Naive thymus-derived CD4-positive, alpha-beta T cell (primary cell): ENCODE measurements at places on chromosomes 1 and 21.

DNA sequence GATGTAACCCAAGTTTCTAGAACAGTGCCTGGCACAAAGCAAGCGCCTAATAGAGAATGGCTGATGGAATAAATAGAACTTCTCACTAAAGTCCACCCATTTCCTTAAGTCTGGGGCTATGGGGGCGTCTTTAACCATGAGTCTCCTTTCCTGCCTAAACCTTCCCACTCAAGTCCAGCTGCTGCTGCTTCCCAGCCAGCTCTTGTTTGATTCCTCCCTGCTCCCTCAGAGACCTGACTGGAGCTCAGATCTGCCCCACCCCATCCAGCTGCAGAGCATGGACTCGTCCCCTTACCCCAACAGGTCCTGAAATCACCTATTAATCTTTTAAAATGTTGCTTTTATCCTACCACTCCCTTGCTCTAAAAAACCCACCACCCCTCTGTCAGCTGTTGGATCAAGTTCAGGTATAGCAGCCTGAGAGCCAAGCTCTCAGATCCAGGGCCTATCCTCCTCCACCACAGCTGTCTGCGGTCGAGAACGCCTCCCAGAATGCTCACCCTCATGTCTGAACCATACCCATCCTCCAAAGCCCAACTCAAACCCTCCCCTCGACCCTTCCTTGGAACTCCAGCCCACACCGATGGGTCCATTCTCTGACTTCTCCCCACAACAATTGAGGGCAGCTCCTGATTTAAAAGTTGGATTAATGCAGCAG lies 12.8 kb upstream of the GALNT2 start:
- DNase-seq, result no peak

DNA sequence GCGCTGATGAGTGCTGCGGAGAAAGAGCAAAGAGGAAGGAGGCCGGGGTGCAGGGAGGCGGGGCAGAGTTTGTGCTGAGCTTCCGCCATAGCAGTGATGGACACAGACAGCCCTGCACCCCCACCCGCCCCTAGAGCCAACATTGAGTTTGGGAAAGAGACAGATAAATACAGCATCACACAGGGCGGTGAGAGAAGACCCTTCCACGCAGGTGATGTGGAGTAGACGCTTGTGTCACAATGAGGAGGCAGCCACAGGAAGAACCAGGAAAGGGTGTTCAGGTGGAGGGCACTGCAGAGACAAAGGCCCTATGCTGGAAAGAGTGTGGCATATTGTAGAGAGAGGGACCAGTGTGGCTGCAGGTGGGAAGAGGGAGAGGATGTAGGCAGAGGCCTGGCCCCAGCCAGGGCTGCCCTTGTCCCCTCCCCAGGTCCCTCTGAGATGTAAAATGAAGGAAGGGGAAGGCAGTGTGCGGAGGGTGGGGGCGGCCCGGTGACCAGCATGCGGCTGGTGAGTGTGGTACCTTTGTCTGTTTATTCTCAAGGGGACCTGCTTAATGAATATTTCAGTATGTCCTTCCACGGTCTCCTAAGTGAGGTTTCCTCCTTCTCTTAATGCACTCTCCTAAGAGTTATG lies 194.4 kb upstream of the TMEM51 start:
- DNase-seq, result no peak

GRCh38 chr1:21175670-21176581 lies 771 bp downstream of the EIF4G3 start:
- peak; percentile 58 for DNase-seq

GRCh38 chr1:87565861-87566260 lies 237.2 kb downstream of the LMO4 start:
- DNase-seq, result no peak

GRCh38 chr1:98217601-98218000 lies 296.8 kb upstream of the DPYD start:
- DNase-seq, result no peak

DNA sequence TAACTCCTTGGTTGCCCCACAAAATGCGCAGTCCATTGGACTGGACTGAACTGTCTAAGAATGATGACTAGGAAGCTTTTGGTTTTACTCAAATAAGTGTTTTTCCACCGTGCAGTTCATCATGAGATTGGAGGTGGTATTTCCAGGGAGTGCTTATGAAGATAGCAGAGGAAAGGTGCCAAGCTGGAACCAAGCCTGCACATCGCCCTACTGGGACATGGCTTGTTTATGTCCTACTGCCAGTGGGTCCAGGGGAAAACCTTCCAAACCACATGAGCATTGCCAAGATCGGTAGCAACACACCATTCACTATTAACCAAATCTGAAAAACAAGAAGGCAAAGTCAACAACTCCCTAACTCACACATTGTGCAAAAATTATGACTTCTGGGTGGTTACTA lies 54.7 kb upstream of the DSCAM start:
- DNase-seq, result no peak

DNA sequence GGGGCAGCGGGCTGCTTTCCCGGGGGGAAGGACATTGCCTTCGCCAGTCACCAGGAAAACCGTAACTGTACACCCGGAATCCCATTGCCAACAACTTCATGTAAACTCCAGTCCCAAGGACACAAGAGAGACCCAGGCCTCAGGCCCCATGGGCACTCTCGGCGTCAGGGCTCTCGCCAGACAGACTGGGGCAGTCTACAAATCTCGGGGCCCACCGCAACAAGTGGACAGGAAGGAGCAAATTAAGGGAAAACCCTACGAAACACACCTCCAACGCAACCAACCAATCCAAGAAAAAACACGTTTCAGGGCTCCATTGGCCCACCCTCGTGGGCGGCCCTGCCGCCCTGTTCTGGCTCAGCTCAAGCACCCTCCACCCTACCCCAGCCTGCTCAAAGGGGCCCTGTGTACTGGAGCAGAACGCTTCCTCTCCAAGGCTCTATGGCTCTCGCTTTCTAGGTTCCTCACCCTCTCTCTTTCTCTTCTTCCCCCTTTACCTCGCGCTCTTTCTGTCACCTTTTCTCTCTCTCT lies 4.6 kb upstream of the ZNF678 start:
- DNase-seq, result no peak

GRCh38 chr1:200783926-200784325 lies 45.2 kb downstream of the CAMSAP2 start:
- no peak for DNase-seq

DNA sequence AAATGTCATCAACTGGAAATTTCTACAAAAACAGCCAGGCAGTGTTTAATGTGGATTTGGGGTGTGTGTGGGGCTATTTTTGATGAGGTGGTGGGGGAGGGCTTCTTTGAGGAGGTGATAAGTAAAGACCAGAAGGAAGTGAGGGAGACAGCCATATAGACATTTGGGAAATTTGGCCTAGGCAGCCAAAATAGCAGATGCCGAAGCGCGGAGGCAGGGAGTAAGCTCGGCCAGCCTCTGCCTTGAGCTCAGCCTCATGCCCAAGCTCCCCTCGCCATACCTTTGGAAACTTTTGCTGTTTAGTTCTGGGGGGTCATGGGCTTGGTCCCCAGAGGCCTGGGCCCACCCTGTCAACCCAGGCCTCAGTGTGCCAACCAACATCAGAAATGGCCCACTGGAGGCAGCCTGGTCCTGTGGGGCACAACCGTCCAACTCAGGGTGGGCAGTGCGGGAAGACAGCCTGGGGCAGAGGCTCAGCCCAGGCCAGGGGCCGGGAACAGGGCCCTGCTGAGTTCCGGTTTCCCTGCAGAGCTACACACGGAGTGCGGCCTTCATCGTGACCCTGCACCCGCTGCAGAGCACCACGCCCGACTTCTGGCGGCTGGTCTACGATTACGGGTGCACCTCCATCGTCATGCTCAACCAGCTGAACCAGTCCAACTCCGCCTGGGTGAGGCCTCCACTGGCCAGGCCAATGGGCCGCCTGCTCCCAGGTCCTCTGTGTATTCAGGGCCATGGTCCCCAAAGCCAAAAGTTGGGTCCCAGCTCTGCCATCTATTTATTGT lies 84.0 kb downstream of the PTPRU start:
- no peak for DNase-seq

DNA sequence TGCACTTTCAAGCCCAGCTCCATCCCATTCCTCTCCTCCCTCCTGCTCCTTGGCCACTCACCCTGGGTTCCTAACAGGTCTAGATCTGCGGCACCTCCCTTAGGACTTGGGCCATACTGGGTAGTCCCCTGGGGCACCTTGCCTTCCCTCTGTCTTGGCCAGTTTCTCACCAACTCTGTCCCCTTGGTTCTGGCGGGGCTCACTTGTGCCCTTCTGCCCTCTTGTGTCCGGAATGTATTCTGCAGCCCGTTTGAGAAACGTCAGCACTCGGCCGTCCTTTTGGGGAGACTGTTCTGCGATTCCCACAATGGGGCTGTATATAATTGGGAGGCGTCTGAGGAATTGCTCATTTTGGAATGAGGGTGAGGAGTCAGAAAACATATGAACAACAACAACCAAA lies 162.4 kb downstream of the ZSCAN20 start:
- DNase-seq, result no peak

- no peak for DNase-seq
Measured at GRCh38 chr21:39562791-39563770, 49.7 kb upstream of the B3GALT5 start.

GRCh38 chr1:231357831-231358354 lies 19.8 kb downstream of the SPRTN start:
- DNase-seq, result peak; percentile 48

GRCh38 chr1:68675336-68675735 lies 178.5 kb upstream of the DEPDC1 start:
- no peak for DNase-seq

DNA sequence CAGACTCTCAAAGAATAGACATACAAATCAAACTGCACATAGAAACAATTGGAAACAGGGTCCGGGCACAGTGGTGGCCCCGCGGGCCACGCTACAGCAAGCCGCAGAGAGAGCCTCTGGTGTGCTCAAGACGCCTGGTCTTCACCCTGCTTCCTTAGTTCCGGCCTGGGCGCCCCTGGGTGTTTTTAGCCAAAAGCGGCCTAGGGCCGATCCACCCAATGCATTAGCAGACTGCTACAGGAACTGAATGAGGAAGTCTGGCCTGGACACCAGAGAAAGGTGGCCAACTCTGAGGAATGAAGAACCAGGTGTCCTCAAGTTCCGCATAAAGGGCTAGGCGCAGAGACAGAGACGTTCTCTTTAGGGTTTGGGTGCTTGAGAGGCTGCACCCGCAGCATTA lies 1.7 kb downstream of the PRRX1 start:
- DNase-seq, result no peak

- DNase-seq, result no peak
Measured at GRCh38 chr1:114104949-114105348, 48.7 kb downstream of the SYT6 start.

DNA sequence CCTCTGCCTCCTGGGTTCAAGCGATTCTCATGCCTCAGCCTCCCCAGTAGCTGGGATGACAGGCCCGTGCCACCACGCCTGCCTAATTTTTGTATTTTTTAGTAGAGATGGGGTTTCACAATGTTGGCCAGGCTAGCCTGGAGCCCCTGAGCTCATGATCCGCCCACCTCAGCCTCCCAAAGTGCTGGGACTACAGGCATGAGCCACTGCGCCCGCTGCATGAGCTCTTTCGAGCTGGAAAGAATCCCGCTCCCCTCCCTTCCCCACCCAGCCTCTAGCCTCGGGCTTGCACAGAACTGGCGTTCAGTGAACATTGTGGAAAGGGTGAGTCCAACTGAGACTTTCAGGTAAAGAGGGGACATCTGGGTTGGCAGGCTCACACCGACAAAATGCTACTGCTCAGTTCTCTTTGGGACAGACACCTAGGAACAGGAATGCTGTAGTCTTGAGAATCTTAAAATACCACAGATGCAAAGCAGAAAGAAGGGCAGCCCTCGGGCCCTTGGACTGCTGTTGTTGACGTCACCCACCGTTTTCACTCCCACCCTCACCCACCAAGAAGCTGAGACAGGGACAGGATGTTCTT lies 9.7 kb upstream of the GNG4 start:
- no peak for DNase-seq

GRCh38 chr21:46465651-46466050 lies 7.0 kb downstream of the DIP2A start:
- no peak for DNase-seq

DNA sequence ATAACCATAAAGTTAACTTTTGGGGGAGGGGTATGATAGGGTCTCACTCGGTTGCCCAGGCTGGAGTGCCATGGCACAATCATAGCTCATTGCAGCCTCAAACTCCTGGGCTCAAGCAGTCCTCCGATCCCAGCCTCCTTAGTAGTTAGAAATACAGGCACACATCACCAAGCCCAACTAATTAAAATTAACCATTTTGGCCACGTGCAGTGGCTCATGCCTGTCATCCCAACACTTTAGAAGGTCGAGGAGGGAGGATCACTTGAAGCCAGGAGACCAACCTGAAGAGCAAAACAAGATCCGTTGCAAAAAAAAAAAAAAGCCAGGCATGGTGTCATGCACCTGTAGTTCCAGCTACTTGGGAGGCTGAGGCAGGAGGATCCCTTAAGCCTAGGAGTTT lies 26.6 kb upstream of the MED18 start:
- no peak for DNase-seq

GRCh38 chr21:28705616-28706015 lies 287.1 kb downstream of the LTN1 start:
- DNase-seq, result no peak

GRCh38 chr21:44838951-44839350 lies 21.1 kb upstream of the SUMO3 start:
- no peak for DNase-seq

- DNase-seq, result no peak
Measured at GRCh38 chr21:22890656-22891055, 1892.4 kb downstream of the NCAM2 start.

- no peak for DNase-seq
Measured at GRCh38 chr21:44503901-44504399, 36.0 kb downstream of the KRTAP10-1 start.
